Neuronal stem cell (in vitro differentiated cells): ENCODE measurements at places on chromosomes 5 and 9.

DNA sequence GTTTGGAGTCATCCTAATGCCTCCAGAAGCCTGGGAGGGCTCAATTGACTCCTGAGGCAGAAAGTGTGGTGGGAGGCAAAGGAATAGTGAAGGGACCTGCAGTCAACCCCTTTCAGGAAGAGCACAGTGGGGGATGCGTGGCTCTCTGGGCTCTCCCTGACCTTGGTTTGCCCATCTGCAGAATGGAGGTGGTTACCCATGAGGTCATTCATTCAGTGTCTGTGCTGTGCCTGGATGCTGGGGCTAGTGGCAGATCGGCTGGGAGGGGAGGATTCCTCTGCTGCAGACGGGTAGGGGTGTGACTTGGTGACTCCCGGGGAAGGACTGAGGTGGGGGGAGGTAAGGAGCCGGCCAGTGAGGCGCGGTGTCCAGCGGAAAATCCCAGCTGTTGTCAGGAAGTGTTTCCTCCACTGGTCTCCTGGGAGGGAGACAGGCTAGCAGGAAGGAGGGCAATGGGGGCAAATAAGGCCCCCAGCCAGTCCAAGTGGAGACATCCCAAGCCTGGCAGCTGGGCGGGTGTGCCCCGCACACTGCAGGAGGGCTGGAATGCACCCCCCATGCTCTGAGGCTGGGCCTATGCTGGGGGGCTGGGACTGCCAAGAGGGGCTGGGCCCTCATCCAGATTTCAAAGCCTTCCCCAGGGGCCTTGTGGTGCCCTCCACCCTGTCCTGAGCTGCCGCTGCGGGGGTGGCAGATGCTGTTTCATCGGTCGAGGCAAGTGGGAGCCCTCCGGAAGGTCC is 10.9 kb downstream of the CXXC5 start:
- H3K27me3 ChIP-seq = no peaks in the 10 kb centered on the region
- peak overlapping the region; percentile 60 for H3K27ac ChIP-seq
- peaks cover 50% of the 10 kb centered on the region for H3K4me1 ChIP-seq
- no peak for DNase-seq

DNA sequence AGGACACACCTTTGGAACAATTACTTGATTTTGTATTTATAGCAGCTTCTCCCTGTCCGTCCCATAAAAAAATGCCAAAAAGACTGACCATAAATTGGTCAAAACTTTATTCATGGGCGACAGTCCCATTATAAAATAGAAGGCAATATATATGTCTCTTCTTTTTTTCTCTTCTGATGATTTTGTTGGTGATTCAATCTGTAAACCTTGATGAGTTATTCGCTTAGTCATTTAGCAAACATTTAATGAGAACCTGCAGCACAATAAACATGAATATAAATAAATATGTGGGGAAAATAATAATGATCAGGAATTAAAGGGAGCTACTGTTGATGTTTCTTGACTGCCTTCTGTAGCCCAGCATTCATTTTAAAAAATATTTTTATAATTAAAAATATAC is 356.4 kb upstream of the ACTBL2 start:
- no peak overlapping the region for H3K4me3 ChIP-seq
- DNase-seq = no peak
- peaks cover 15% of the 10 kb centered on the region for H3K4me1 ChIP-seq

GRCh38 chr5:37742111-37742510 is 97.7 kb downstream of the GDNF start:
- H3K4me1 ChIP-seq = no peaks in the 10 kb centered on the region
- no peak for DNase-seq
- no peaks in the 10 kb centered on the region for H3K27me3 ChIP-seq
- H3K27ac ChIP-seq = no peak overlapping the region

DNA sequence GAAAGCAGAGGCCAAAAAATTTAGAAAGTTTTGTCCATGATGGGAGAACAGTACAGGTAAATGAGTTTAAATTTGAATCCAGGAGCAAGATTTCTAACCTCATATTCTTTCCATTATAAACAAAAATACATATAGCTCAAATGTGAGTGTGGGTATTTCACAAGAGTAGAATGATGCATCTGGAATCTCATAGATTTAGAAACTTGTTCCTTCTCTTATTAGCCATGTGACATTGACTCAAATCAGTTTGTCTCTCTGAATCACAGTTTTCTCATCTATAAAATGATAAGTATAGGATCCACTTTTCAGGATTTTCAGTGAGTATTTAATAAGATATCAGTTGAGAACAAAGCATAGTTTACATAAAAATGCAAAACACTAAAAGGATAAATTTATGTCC is 436.3 kb upstream of the PAPPA start:
- no peak overlapping the region for H3K4me3 ChIP-seq
- no peaks in the 10 kb centered on the region for H3K4me1 ChIP-seq
- no peaks in the 10 kb centered on the region for H3K36me3 ChIP-seq
- no peak overlapping the region for H3K27ac ChIP-seq

- H3K36me3 ChIP-seq = no peaks in the 10 kb centered on the region
- H3K4me1 ChIP-seq = peaks cover 1% of the 10 kb centered on the region
- DNase-seq = no peak
- no peak overlapping the region for H3K27ac ChIP-seq
- H3K27me3 ChIP-seq = no peaks in the 10 kb centered on the region
- H3K4me3 ChIP-seq = no peak overlapping the region
Observed at GRCh38 chr9:2939368-2939767, 95.5 kb upstream of the PUM3 start.

- no peaks in the 10 kb centered on the region for H3K36me3 ChIP-seq
- H3K4me1 ChIP-seq = peaks cover 16% of the 10 kb centered on the region
- no peak overlapping the region for H3K27ac ChIP-seq
Observed at GRCh38 chr9:14421291-14421690, 107.3 kb upstream of the NFIB start.

DNA sequence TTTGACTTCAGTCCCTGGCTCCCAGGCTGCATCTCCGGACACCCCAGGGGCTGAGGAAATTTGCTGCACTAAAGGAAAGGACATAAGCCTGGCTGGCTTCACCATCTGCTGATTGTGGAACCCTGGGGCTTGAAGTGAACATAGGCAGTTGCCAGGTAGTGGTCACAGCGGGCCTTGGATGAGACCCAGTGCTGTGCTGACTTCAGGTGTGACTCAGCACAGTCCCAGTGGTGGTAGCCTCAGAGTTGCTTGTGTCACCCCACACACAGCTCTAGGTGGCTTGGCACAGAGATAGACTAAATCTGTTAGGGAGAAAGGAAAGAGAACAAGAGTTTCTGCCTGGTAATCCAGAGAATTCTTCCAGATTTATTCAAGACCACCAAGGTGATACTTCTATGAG is 36.1 kb upstream of the RUSC2 start:
- H3K4me1 ChIP-seq = no peaks in the 10 kb centered on the region
- H3K4me3 ChIP-seq = no peak overlapping the region
- H3K27ac ChIP-seq = no peak overlapping the region
- DNase-seq = no peak
- H3K27me3 ChIP-seq = no peaks in the 10 kb centered on the region

DNA sequence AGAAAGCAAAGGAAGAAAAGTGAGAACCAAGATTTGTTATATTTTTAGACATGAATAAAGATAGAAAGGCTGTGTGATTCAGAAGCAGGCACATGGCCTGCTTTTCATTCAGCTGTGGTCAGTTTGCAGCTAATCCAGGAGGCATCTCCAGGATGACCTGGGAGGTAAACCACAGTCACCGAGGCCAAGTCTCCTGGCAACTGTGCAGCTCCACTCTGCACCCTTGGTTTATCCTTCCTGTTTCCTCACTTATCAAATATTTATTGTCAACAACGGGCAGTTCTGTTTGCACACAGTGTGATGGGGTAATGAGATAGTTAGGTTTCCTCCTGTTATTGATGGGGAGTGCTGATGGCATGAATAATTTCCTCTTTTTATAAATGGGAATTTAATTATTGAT is 243.0 kb downstream of the PSAT1 start:
- no peaks in the 10 kb centered on the region for H3K27me3 ChIP-seq
- no peaks in the 10 kb centered on the region for H3K36me3 ChIP-seq
- peaks cover 7% of the 10 kb centered on the region for H3K4me1 ChIP-seq
- H3K4me3 ChIP-seq = no peak overlapping the region

DNA sequence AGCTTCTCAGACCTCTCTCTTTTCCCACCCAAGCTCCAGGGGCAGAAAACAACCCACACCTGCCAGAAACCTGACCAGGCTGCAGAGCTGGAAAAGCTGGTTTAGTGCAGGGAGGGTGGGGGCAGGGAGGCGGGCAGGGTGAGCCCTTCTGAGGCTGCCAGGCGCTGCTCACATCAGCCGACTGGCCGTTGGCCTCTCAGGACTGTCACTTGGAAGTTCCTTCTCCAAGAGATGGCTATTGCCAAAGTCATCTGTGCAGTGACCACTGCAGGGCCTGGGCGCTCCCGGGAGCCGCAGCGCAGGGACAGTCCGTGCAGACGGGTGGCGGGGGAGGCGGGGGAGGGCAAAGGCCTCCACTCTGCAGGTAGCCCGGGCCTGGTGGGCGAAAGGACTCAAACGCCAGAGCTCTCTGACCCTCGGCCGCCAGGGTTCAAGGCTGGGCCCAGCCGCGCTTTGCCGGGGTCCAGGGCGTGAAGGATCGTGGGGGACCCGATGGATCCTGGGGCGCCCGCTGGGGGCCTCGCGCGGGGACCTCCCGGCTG is 205.0 kb upstream of the IER5L start:
- H3K4me1 ChIP-seq = peaks cover 7% of the 10 kb centered on the region
- no peak overlapping the region for H3K27ac ChIP-seq

DNA sequence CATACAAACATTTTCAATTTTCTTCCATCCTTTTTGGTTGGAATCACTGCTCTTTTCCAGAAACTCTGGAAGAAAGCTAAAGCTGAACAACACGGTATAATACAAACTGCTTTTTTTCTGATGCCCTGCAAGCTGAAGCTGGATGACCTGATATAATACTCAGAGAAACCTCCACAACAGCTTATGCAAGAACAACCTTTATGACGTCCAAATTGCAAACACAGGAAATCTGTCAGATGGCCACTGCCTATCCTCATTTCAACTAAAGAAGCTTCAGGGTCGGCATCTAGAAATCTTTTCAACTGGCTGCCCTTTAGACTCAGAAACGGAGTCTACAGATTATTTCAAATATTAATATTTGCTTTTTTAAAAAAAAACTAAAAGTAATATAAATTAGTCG is 106.5 kb upstream of the PRDM9 start:
- no peak for DNase-seq
- H3K36me3 ChIP-seq = no peaks in the 10 kb centered on the region
- H3K27me3 ChIP-seq = no peaks in the 10 kb centered on the region
- no peaks in the 10 kb centered on the region for H3K4me1 ChIP-seq
- no peak overlapping the region for H3K27ac ChIP-seq
- no peak overlapping the region for H3K4me3 ChIP-seq

DNA sequence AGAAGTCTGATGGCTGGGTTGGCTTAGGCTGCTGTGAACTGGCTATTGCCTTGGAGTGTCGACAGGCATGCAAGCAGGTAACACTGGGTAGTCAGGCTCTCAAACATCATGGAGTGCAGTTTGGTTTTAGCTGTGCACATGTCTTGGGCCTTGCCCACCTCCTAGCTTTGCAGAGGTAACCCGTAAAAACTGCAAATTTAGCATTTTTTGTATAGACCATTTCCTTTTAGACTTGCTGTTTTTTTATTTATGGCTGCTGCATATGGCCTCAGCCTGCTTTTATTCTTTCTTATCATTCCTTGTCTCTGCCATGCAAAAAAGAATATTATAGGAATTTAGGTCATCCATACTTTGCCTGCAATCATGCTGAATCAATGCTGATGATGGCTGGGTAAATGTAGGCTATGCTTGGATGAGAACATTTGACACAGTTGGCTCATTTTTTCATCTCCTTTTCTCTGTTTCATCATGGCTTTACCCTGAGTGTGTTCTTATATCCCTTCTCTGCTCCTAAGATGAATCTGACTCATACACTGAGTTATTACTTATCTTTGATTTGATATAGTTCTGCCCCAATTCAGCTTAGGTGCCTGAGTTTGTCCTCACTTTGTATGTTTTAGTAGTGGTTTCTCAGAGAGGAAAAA is 27.2 kb downstream of the RECK start:
- no peaks in the 10 kb centered on the region for H3K27me3 ChIP-seq
- no peak for DNase-seq
- no peak overlapping the region for H3K27ac ChIP-seq
- H3K36me3 ChIP-seq = peaks cover 87% of the 10 kb centered on the region
- no peak overlapping the region for H3K4me3 ChIP-seq
- H3K4me1 ChIP-seq = no peaks in the 10 kb centered on the region

DNA sequence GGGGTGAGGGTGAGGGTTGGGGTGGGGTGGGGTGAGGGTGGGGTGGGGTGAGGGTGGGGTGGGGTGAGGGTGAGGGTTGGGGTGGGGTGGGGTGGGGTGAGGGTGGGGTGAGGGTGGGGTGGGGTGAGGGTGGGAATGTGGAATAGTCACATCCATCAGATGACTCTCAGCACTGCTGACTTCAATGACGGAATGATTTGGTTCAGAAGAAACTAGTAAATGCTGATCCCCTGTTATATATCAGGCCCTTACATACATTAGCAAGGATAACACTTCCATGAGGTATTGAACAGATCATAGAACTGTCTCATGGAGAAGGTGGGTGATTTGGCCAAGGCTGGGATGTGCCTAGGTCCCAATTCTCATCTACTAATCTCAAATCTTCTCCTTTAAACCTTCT is 24.5 kb upstream of the C5orf47 start:
- H3K4me3 ChIP-seq = no peak overlapping the region
- DNase-seq = no peak
- no peak overlapping the region for H3K27ac ChIP-seq
- no peaks in the 10 kb centered on the region for H3K36me3 ChIP-seq
